ENCODE measurements at places on chromosomes 5 and 9.
A peak's percentile ranks its signal among the peaks of the same experiment; 100 is the strongest.

GRCh38 chr5:16983022-16983639 is 47.0 kb upstream of the MYO10 start:
- DNase-seq: no peak

DNA sequence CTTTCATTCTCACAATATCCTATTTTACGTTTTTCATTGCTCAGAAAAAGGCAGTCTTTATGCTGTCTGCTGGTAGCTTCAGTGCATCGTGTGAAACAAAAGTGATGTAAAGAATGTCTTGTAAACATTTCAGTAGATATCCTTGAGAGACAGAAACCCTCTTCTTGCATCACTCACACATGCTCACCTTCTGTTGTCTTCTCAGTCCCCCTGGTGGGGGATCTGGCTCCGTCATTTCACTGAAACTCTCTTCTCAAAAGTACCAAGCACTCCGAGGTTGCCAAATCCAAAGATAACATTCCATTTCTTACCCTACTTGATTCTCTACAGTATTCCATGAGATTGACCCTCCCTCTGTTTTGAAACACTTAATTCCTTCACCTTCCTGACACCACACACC is 46.1 kb upstream of the PCA3 start:
- DNase-seq: no peak

DNA sequence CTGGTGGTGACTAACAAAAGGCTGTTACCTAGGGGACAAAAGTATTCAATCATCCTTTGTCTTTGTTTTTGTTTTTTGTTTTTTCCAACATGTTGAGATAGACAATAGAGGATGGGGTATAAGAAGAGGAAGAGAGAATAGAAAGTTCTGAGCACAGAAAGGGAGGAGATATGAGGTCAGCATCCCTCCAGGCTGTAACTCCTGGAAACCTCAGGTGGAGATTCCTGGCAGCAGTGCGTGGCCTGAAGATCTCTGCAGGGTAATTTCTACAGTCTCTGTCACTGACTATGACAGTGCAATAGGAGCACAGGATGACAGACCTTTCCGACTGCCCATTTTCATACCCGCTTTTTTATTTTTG is 112.1 kb downstream of the ADRB2 start:
- no peak for DNase-seq

DNA sequence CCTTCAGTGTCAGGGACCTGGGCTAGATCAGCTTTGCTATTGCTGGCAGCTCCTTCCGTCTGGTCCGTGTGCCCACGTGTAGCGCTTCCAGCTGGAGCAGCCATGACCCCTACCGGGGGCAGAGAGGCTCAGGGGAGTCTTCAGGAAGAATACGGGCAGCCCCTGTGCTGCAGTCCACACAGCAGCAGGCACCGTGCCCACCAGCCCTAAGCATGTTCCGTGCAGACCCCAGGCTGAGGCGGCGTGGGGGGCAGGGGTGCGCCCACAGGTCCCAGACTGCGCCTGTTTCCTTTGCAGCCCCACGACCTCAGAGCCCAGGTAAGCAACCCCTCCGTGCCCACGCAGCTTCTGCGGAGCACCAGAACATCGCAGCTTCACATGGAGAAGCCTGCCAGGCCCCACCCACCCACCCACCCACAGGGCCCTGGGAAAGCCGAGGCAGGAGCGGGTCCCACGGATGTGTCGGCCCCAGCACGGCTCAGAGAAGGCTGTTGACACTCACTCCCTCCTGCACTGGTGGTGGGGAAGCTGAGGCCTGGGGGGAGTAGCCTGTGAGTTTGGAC is 83.1 kb downstream of the KCNT1 start:
- DNase-seq: no peak

GRCh38 chr9:38639577-38639940 is 19.2 kb upstream of the ANKRD18A start:
- DNase-seq: no peak

DNA sequence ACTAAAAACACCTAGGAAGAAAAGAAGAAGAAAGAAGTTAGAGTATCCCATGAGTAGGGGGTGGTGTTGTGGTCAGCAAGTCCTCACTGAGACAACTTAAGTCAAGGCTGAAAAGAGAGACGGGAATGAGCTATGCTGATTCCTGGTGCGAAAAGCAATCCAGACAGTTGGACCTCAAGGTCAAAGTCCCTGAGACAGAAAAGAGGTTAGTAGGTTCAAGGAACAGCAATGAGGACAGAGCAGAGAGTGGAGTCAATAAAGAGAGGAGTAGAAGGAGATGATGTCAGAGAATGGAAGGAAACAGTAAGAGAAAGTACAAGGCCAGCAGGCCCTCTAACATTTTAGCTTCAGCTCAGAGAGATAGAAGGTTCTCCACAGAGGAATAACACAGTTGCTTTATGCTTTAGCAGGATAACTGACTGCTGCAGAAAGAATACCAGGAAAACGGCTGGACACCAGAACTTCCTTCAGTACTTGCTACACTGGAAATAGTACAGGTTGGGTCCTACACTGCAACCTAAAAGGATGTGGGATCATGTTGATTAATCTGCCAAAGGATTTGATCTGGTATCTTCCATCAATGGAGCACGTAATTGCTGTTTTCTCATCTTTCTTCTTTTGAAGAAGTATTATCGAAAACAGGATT is 43.6 kb downstream of the GNAQ start:
- DNase-seq: no peak

GRCh38 chr5:93990504-93991070 is 249.2 kb upstream of the POU5F2 start:
- no peak for DNase-seq

GRCh38 chr9:130829762-130830161 is 5.3 kb upstream of the ABL1 start:
- no peak for DNase-seq

- no peak for DNase-seq
Measured at GRCh38 chr5:35135239-35135700, 87.5 kb upstream of the AGXT2 start.

- peak; percentile 11 for DNase-seq
Measured at GRCh38 chr9:16884952-16885513, 14.6 kb upstream of the BNC2 start.

DNA sequence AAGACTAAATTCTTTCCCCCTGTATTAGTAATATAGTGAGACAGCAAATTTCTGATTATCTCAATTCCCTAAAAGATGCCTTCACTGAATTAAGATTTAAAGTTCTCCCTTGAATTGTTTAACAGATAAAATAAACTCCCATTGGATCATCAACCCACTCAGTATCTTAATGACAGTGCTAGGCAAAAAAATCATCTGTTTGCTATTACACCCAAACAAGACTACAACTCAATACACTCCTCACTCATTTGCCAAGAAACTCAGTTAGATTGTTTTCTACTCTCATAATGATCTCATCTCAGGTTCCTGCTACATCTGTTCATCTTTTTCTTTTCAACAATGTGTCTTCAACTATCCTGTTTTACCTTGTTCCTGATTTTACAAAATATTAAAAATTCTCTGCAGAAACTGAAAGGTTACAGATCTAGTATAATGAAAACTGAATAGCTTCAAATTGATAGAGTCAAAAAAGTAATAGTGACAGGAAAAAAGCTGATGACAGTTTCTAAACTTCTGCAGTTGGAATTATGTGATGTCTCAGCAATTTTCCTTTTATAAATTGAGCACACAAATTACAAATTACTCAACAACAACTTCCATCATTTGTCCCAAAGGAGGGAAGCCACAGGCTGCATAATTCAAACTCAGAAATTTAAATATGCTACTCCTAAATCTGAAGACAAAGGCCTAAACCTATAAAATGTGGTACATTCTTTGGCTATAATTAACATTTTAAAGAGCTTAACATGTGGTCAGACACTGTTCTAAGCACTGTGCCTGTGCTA is 39.4 kb downstream of the HOMER1 start:
- DNase-seq: no peak

- DNase-seq: no peak
Measured at GRCh38 chr5:180975338-180975737, 13.3 kb upstream of the BTNL3 start.

- DNase-seq: no peak
Measured at GRCh38 chr9:110047232-110047954, 160.6 kb downstream of the C9orf152 start.

DNA sequence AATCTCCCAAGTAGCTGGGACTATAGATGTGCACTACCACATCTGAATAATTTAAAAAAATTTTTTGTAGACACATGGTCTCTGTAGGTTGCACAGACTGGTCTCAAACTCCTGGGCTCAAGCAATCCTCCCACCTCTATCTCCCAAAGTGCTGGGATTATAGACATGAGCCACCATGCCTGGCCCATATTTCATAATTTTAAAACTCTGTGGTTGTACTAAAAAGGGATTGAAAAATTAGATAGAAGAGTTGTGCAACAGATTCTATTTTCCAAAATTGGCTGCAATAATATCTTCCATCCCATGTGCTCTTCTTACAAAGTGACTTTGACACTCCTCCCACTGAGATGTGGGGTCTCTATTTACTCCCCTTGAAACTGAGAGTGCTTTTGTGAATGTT is 7.6 kb upstream of the UHRF2 start:
- no peak for DNase-seq

GRCh38 chr9:114317665-114318357 is 5.1 kb upstream of the ORM1 start:
- no peak for DNase-seq

DNA sequence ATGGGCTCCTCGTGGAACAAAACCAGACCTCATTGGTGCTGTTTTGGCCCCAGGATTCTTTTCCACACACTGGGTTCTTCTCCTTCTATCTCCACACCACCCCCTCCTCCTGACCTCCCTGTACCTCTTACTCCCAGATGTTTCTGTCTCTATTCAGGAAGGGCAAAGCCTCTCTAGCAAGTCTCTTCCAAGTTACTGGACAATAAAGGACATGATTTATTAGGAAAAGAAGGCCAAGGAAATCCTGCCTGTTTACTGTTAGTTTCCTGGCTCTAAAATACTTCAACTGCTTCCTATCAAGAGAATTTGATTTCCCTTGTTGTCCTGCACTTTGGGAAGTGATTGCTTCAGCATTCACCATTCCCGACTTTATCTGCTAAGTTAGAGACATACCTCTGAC is 262.0 kb downstream of the SAXO1 start:
- no peak for DNase-seq

- no peak for DNase-seq
Measured at GRCh38 chr5:33901156-33901555, 9.4 kb upstream of the ADAMTS12 start.

DNA sequence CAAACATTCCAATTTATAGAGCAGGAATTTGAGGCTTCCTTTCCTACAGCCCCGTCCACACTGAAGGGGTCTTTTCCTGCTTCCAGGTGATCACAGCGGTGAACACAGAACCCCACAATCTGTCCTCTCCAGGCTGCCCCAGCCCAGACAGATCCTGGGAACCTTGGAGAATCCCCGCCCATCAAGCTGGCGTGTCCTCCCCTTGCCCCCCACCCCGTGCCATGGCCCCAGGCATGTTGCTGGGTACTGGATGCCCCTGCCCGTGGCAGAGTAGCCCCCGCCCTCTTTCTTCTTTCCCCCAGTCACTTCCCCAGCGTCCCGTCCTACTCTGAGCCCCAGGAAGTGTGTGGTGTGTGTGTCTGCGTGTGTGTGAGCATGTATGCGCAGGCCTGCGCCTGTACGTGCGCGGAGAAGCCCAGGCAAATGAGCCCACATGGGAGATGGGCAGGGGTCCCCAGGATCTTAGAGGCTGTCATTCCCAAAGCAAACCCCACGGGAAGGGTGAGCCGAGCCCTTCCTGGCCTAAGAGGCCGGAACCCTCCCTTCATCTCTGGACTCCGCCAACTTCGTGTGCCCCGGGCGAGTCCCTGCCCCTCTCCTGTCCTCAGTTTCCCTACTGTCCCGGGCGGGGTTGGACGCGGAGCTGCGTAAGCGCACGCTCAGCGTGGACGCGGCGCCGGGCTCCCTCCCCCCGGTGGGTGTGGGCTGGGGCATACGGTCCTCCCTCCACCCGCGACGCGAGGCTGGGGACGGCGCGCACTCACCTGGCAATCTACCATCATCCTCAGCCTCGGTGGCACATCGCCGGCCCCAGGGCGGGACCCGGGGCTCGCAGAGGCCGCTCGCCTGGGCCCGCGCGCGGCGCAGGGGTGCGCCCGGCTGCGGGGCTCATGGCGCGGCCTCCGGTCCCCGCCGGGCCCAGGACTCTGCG is 15.2 kb downstream of the GBGT1 start:
- DNase-seq: no peak

DNA sequence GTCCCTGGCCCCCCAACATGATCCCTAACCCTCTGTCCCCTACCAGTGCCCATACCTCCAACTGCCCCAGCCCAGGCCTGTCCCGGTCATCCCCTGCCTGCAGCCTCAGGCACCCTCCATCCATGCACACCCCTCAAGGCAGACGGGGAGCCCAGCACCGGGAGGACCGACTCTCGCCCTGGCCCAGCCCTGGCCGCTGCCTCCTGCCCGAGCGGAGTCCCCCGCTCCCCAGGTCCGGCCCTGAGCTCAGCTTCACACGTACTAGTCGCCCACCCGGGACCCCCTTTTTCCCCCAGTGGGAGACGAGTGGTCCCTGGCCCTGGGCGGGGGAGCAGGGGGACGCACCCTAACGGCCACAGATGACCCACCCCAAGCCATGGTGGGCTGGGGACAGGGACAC is 49.0 kb upstream of the UBAC1 start:
- DNase-seq: no peak

- no peak for DNase-seq
Measured at GRCh38 chr5:140141241-140141640, 15.5 kb downstream of the IGIP start.

DNA sequence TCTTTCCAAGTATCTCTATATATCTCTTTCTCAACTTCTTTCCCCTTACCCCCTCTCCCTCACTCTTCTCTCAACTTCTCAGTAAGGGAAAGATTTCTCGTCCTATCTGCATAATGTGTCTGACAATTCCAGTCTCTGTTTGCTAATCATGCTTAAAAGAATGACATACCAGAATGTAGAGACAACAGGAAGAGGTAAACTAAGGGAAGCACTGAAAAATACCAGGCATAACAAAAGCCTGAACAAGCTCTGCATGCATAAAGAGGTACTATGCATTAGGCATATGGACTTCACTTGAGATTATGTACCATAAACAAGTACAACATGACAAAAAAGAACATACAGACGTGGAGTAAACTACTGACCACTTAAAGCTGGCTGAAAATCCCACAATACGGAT is 62.6 kb downstream of the SEMA5A start:
- DNase-seq: no peak

GRCh38 chr5:74957906-74958305 is 91.7 kb upstream of the FAM169A start:
- no peak for DNase-seq

- DNase-seq: peak; percentile 82
Measured at GRCh38 chr9:94259077-94259862, at the start of gene ZNF169. TSS of gene ZNF169 (plus strand) at chr9:94259298. CDS start at chr9:94278813, 19,515 bp downstream.

DNA sequence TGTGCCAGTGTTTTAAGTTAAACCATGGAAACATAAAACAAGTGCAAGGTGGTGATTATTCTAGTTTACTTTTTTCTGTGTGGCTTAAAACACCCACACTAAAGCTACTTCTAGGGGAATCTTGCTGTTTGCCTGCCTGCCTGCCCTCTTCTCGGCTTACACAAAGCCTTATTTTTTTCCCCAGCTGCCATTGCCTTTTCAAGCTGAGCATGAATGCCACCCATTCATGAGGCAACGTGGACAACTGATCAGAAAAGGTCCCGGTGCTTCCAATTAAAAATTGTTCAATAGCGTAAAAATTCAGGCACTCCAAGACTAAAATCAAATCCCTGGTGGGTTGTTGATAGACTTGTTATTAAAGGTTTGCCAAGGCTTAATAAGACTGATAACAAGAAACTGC is 401.4 kb downstream of the TMEM161B start:
- DNase-seq: no peak

All from hippocampal formation (tissue), 2 donors.